ENCODE measurements at places on chromosomes 4 and X. TPM values are rescaled to one million over a fixed set of nuclear protein-coding genes. Genes with fewer than 3 reads are reported as not detected.

Gene STATH
- not detected for total RNA-seq

Gene GLRA3
- total RNA-seq, result 0.05 TPM

Gene ADH7
- total RNA-seq, result not detected

Gene CDKL5
- 4.5 TPM for total RNA-seq

Gene DUSP9
- total RNA-seq, result 1.0 TPM

Gene FHDC1
- 1.1 TPM for total RNA-seq

Gene GK
- total RNA-seq, result 1.6 TPM

Gene SLC25A43
- total RNA-seq, result 31.8 TPM

Gene DCX
- not detected for total RNA-seq

Gene EGFL6
- not detected for total RNA-seq

Gene VGLL1
- total RNA-seq, result not detected

Gene ZFP92
- 0.50 TPM for total RNA-seq

Gene SHROOM3
- 17.3 TPM for total RNA-seq

Gene MTTP
- total RNA-seq, result 0.02 TPM

Gene RBM46
- total RNA-seq, result not detected

Gene HOPX
- total RNA-seq, result not detected

Gene AR
- 3.6 TPM for total RNA-seq

Gene DCAF8L2
- total RNA-seq, result not detected

Gene LRP2BP
- 0.27 TPM for total RNA-seq

Gene FRMPD4
- total RNA-seq, result 0.04 TPM

Gene SULT1E1
- total RNA-seq, result not detected

Gene CRMP1
- total RNA-seq, result 5.3 TPM

Gene PRAF2
- total RNA-seq, result 50.9 TPM

Gene SPATA4
- total RNA-seq, result 0.14 TPM

Gene SLC26A1
- total RNA-seq, result 0.26 TPM

Gene NAA15
- total RNA-seq, result 23.9 TPM

Gene NDST4
- total RNA-seq, result not detected

Gene PRDM8
- total RNA-seq, result 0.33 TPM

Gene MAGEB2
- not detected for total RNA-seq

Gene DKK2
- not detected for total RNA-seq

Gene AP1AR
- 9.4 TPM for total RNA-seq

Gene CT45A3
- total RNA-seq, result 0.12 TPM

Gene ODAM
- not detected for total RNA-seq
